Activated CD4-positive, alpha-beta T cell treated with anti-CD3 and anti-CD28 coated beads, Interleukin-2, amount 10 ng/mL, durations not matched to agents 7 days and 5 days (primary cell): ENCODE measurements at places on chromosomes 4 and X. TPM values are rescaled to one million over a fixed set of nuclear protein-coding genes. Genes with fewer than 3 reads are reported as not detected.

RASSF6 gene
- 0.19 TPM for total RNA-seq

HSFX3 gene
- not detected for total RNA-seq

CASK gene
- total RNA-seq, result 30.8 TPM

DGKK gene
- not detected for total RNA-seq

ZNF157 gene
- 0.40 TPM for total RNA-seq

TMEM35A gene
- total RNA-seq, result not detected

MAGEA6 gene
- total RNA-seq, result not detected

RTL9 gene
- total RNA-seq, result not detected
